ENCODE measurements at places on chromosomes 2 and 18.

GRCh38 chr2:114548151-114548550 lies 105.7 kb downstream of the DPP10 start:
- DNase-seq = no peak

DNA sequence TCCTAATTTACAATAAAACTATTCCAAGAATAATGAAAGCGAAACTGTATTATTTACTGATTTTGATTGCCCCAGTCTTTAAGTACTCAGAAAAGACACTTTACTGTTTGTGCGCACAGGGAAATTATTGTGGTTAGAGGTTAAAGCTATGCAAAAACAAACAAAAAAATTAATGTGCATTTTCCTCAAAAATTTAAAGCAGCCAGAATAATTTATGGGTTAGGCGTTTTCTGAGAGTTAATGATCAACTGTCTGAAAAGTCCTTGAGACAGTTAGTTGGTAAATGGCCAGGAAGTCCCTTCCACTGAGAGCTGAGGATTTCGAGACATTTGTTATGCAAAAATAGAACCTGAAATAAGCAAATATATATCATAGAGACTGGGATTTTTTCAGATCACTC lies 143.3 kb downstream of the IRS1 start:
- DNase-seq = no peak

GRCh38 chr2:42047488-42048298 lies at the start of gene PKDCC:
PKDCC (plus strand) TSS chr2:42048021; CDS start chr2:42048200, 179 bp downstream.
- peak; percentile 88 for DNase-seq

DNA sequence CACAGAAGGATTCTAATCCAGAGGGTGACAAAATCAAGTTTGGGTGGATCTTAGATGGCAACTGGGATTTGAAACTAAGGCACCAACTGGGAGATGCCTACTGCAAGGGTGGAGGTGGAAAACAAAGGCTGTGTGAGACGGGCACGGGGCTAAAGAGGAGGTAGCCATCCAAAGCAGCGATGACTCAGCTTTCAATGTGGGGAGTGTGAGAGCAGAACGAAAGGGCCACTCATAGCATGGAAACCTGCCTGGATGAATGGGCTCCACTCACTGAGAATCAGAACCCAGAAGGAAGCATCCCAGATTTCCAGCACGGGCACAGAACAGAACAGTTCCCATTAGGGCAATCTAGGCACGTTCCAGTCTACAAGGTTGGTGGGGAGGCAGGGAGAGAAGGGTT lies 159.5 kb downstream of the COL4A4 start:
- no peak for DNase-seq

DNA sequence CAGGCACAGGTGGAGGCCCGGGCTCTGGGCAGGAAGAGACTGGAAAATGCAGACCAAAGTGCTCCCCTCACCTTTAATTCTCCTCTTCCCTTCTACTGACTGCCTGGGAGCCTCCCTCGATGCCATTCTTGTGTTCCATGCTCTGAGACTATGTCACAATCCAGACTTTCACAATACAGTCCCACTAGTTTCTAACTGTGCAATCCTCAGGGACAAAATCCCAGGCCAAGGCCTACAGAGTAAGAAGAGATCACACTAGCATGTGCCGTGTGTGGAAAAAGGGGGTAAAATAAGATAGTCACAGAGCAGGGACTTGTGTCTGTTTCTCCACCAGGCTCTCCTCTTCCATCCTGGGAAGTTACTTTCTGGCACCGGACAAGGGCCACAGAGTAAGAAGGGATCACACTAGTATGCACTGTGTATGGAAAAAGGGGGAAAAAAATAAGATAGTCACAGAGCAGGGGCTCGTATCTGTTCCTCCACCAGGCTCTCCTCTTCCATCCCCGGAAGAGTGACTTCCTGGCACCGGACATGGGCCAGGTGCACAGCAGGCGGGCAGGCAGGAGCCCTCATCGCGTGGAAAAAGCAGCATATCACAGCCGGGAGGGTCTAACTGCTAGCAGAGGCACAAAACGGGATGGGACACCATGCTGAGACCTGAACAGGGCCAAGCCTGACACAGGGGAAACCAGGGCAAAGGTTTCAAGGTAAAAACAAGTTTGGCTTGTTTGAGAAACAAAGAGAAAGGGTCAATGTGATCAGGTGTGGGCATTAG lies 9.6 kb downstream of the CYB5A start:
- DNase-seq = no peak

DNA sequence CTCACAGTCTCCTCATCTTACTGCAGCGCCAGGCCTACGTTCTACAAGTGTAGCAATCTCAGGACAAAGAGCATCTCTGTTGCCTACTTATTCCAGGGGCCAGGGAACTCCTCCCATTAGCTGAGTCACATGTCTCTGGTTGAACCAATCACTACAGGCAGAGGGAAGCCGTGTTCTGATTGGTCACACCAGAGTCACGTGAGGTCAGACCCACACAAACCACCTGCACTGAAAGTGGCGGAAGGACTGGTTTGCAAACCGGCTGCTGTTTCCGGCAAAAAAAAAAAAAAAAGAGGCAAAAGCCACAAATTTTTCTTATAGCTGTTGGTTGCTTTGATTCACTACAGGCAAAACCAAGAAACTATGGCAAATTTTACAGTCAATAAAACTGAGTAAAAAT lies 21.9 kb upstream of the USP14 start:
- DNase-seq = no peak

- no peak for DNase-seq
Observed at GRCh38 chr18:79399275-79400081, 3.7 kb downstream of the NFATC1 start.
